Stimulated activated CD4-positive, alpha-beta T cell treated with anti-CD3 and anti-CD28 coated beads, Interleukin-12 subunit alpha, Interleukin-12 subunit beta, amount 100 ng/mL, for 4 hours (primary cell): ENCODE measurements at places on chromosomes 7 and 10.

DNA sequence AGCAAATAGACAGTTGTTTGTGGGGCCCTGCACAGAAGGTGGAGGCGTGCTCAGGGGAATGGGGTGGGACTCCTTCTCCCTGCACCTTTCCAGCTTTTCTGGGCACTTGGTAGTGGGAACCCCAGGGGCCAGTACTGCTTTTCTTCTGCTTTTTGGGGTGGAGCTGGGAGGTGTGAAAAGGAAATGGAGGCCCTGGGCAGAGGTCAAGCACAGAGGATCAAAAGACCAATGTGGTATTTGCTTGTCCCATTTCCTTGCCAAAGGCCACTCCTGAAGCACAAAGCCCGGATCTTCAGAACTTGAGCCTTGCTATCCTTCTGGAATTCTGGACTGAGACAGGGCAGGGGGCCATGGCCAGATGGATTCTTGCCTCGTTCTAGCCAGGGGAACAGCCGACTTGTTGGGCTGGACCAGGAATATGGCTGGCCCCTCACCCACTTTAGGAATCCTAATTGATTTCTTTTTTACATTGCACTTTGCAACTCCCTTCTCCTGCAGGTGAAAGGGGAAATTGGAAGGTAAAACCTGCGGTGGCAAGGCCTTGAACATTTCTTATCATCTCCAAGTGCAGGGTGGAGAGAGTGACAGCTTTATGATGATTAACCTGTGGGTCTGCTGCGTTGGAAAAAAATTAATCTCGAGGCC is 26.5 kb downstream of the ADRA2A start:
- no peak for DNase-seq

- no peak for DNase-seq
Observed at GRCh38 chr7:120941064-120941463, 9.5 kb upstream of the ING3 start.

DNA sequence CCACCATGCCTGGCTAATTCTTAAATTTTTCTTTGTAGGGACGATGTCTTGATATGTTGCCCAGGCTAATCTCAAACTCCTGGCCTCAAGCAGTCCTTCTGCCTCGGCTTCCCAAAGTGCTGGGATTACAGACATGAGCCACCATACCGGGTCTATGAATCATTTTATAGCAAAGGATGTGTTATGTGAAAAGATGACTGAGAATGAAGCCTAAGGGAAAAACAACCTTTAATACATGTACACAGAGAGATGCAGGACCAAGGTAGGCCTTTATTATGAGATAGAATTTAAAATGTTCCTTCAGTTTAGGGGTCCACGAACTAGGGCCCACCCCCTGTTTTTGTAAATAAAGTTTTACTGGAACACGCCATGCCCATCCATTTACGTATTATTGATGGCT is 41.0 kb downstream of the UBE2H start:
- no peak for DNase-seq

GRCh38 chr7:107167483-107168232 is 1.1 kb upstream of the HBP1 start:
- peak; percentile 44 for DNase-seq

DNA sequence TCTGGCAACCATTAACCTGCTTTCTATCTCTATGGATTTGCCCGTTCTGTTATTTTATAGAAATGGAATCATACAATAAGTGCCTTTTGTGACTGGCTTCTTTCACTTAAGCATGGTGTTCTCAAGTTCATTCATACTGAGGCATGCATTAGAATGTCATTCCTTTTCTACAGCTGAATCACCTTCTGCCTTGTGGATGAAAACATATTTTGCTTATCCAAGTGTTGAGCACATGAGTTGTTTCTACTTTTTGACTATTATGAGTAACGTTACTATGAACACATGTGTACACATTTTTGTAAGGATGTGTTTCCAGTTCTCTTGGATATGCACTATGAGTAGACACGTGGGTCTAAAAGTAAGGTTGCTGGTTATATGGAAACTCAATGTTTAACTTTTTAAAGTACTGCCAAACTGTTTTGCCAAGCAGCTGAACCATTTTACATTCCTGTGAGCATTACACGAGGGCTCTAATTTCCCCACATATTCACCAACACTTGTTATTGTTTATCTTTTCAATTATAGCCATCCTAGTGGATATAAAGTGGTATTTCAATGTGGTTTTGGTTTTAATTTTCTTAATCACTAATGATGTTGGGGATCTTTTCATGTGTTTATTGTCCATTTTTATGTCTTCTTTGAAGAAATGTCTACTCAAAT is 241.3 kb downstream of the FANK1 start:
- no peak for DNase-seq

DNA sequence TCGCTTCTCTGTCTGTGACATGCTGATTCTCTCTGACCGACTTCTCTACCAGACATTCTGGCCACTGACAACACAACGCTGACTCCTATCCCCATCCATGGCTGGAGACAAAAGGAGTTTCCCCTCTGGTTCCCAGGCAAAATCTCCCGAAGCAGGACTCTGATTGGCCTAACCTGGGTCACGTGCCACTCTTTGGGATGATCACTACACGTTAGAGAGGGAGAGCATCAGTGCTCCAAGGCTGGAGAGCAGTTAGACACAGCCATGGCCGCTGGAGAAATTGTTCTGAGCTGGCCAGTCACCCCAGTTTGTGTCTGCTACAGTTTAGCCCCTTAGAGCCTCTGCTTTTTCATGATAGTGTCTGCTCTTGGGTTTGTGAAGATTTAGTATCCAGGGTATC is 38.9 kb downstream of the ADAMTS14 start:
- DNase-seq: no peak

DNA sequence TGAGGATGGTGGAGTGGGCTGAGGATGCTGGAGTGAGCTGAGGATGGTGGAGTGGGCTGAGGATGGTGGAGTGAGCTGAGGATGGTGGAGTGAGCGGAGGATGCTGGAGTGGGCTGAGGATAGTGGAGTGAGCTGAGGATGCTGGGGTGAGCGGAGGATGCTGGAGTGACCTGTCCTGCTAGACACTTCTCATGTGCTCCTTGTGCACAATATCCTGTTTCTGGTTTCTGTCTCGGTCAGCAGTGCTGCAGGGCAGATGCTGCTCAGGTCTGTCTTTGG is 29.2 kb downstream of the ANXA8 start:
- DNase-seq: no peak

DNA sequence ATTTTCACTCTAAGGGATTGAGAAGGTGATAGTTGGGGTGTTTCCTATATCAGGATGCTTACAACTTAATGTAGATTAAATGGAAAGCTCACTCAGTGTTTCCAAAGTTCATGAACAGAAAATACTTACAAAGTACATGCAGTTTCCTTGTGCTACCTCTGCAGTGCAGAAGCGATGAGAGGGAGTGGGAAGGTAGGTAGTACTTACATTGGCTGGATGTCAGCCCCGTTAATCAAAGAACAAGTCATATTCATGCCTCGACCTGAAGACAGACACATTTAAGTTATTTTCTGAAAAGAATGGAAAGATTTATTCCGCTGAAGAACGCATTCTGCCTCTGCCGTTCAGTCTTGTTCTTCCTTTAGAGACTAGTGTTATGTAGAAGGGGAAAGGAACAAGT is 93.1 kb downstream of the ZMYND11 start:
- DNase-seq: no peak

- no peak for DNase-seq
Observed at GRCh38 chr7:82442492-82443035, 1.0 kb downstream of the CACNA2D1 start.

DNA sequence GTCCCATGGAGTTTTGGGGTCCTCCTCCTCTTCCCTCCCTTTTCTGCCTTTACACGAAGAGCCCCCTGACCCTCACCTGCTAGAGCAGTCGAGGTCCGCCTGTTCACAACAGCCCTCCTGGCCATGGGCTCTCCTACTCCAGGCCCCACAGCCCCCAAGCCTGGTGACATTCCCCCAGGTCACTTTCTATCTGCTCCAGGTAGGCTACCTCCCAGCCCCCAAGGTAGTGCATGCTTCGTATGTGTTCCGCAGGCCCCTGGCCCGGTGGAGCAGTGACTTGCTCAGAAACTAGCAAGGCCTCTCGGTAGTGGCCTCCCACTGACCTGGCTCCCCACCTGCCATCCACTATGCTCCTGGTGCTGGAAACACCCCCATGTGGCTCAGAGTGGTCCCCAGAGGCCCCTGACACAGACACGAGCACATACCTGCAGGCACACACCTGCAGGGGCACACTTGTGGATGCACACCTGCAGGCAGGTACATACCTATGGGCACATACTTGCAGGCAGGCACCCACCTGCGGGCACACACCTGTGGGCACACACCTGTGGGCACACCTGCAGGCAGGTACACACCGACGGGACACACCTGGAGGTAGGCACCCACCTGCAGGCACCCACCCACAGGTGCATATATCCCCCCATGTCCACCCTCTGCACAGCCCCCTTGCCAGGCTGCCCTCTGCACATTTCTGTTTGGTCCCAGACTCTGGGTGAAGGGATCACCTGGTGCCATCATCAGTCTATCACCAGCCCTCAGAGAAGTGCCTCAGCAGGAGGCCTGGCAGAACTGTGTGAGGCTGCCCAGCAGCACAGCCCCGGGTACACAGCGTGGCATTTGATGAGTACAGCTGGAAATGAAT is 322.5 kb downstream of the PTPRN2 start:
- no peak for DNase-seq

DNA sequence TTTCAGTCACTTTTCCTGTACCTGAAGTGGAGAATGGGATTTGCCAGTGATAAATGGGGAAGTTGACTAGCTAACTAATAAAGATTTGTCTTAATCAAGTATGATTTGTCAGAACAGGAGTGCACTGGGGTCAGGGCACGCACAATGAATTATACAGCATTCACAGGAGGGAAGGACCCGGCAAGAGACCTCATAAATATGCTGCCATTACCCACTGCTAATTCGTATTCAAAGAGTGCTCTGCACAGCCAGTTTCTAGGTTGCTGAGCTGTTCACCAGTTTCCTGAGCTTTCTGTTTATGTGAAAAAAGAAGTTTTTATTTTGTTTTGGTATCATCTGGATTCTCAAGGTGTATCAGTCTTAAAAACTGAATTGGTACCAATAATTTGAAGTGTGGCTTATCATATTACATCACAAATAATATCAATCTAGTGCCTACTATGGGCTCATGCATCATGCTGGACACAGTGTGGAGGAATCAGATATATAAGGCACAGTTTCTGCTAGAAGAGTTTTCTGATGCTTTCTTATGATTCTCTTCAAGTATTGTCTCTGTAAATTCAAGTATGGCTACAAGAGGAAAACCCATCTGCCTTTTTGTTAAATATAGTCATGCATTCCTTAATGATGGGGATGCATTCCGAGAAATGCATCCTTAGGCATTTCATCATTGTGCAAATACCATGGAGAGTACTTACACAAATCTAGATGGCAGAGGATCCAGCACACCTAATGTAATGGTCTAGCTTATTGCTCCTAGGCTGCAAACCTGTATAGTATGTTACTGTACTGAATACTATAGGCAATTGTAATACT is 202.2 kb downstream of the VTI1A start:
- no peak for DNase-seq

DNA sequence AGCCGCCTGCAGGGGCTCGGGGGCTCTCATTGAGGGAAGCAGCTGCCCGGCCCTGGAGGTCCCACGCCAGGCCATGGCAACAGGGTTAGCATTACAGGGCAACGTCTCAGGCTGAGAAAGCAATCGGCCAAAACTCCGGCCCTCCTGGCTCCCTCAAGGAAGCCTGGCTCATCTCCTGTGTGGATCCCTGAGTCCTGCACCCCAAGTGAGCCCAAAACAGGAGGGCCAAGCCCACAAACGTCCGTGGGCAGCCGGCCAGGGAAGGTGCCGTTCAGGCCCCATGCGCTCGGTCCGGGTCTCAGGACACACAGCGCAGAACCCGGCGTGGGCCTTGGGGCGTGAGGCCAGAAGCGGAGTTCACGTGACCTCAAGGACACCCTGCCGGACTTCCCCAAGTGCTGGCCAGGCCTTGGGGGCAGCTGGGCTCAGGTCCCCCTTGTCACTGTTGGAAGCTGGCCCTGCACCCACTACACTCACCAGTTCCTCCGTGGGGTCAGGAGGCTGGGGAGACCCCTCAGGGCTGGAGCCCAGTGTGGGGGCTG is 8.0 kb upstream of the PWWP2B start:
- no peak for DNase-seq

- DNase-seq: no peak
Observed at GRCh38 chr7:122528879-122529481, 169.9 kb downstream of the RNF133 start.

DNA sequence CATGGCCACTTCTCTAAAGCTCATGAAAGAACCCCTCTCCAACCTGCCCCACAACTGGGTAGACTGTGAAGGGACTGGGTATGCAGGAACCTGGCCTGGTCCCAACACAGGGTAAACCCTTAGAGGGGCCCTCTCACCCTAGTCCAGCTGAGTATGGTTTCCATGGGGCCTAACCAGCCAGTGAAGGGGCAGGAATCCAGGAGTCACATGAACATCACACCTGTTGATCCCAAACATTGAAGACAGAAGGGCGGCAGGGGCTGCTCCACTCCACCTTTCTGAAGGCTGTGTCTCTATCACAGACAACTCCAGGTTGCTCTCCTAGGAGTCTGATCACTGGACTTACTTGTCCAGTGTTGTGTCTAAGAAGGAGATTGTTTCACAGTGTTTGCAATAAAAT is 30.8 kb downstream of the GRID1 start:
- DNase-seq: no peak

GRCh38 chr10:26524161-26524896 is 86.2 kb downstream of the APBB1IP start:
- no peak for DNase-seq
